ENCODE measurements at places on chromosomes 11 and 22.

DNA sequence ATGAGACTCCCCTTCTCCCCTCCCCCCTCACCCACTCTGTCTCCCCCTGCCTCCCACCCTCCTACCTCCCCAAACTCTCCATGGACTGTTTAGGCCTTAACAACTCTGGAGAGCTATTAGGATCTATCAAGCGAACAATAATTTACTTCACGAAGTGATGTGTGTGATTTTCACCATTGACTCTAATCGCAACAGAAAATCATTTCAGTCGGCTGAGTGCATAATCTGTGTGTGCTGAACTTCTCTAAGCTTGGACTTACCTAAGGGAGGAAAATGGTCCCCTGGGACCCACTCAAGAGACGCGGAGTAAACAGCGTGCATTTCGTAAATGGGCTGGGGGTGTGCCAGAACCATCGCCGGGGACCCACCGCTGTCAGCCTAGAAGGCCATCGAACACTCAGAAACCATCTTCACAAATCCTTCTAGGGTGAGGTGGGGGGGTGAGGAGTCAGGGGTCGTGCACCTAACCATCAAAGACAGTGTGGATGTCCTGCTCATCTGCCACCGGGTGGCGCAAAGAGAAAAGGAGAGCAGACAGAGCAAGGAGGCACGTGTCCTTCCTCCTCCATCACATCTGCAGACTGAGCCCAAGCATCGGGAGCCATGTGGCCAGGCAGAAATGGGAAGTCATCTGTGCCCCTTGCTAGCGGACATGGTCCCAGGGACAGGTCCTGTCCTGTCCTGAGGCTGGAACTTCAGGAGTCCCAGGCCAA lies 62.1 kb upstream of the NUP50 start:
- peaks cover 20% of the 10 kb centered on the region for H3K4me1 ChIP-seq
- DNase-seq: peak; percentile 45
- no peak overlapping the region for H3K27ac ChIP-seq

- no peak overlapping the region for H3K4me3 ChIP-seq
- no peak for DNase-seq
- peaks cover 11% of the 10 kb centered on the region for H3K4me1 ChIP-seq
- H3K36me3 ChIP-seq: no peaks in the 10 kb centered on the region
These were observed 19.5 kb downstream of the OOSP3 start for GRCh38 chr11:59898046-59898445.

GRCh38 chr11:56923116-56923515 lies 65.6 kb upstream of the OR5AK2 start:
- H3K27me3 ChIP-seq: peaks cover 2% of the 10 kb centered on the region
- H3K4me1 ChIP-seq: no peaks in the 10 kb centered on the region
- H3K36me3 ChIP-seq: no peaks in the 10 kb centered on the region
- no peak for DNase-seq
- no peak overlapping the region for H3K27ac ChIP-seq

- H3K36me3 ChIP-seq: no peaks in the 10 kb centered on the region
- H3K27me3 ChIP-seq: peaks cover 10% of the 10 kb centered on the region
- H3K27ac ChIP-seq: no peak overlapping the region
These were observed 32.7 kb upstream of the FAR1 start for GRCh38 chr11:13635804-13636203.

- no peak for DNase-seq
- H3K27me3 ChIP-seq: peaks cover 5% of the 10 kb centered on the region
- H3K4me3 ChIP-seq: no peak overlapping the region
- no peak overlapping the region for H3K27ac ChIP-seq
These were observed 52.2 kb downstream of the BMAL1 start for GRCh38 chr11:13329670-13330356.

GRCh38 chr11:82814379-82814778 lies 80.7 kb upstream of the FAM181B start:
- H3K36me3 ChIP-seq: no peaks in the 10 kb centered on the region
- peaks cover 4% of the 10 kb centered on the region for H3K27me3 ChIP-seq
- peaks cover 49% of the 10 kb centered on the region for H3K4me1 ChIP-seq

DNA sequence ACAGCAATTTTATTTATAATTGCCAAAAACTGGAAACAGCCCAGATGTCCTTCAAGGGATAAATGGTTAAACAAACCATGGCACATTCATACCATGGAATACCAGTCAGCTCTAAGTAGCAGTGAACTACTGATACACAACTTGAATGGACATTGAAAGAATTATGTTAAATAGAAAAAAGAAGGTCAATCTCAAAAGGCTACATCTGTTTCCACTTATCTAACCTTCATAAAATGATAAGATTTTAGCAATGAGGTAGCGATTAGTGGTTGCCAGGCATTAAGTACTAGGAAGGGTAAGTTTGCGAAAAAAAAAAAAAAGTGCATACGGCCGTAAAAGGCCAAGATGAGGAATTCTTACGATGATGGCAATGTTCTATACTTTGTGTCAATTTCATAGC lies 738.7 kb upstream of the ANO3 start:
- DNase-seq: no peak
- H3K27me3 ChIP-seq: no peaks in the 10 kb centered on the region
- H3K27ac ChIP-seq: no peak overlapping the region
- no peaks in the 10 kb centered on the region for H3K36me3 ChIP-seq

- no peak overlapping the region for H3K27ac ChIP-seq
- H3K4me1 ChIP-seq: peaks cover 26% of the 10 kb centered on the region
- DNase-seq: no peak
- H3K36me3 ChIP-seq: no peaks in the 10 kb centered on the region
These were observed 42.5 kb downstream of the INSC start for GRCh38 chr11:15157181-15157580.

- peaks cover 2% of the 10 kb centered on the region for H3K27me3 ChIP-seq
- H3K27ac ChIP-seq: peak overlapping the region; percentile 6
- H3K4me1 ChIP-seq: peaks cover 44% of the 10 kb centered on the region
- no peaks in the 10 kb centered on the region for H3K36me3 ChIP-seq
- no peak overlapping the region for H3K4me3 ChIP-seq
- no peak for DNase-seq
These were observed 54.8 kb downstream of the PTPRJ start for GRCh38 chr11:48034926-48035871.

DNA sequence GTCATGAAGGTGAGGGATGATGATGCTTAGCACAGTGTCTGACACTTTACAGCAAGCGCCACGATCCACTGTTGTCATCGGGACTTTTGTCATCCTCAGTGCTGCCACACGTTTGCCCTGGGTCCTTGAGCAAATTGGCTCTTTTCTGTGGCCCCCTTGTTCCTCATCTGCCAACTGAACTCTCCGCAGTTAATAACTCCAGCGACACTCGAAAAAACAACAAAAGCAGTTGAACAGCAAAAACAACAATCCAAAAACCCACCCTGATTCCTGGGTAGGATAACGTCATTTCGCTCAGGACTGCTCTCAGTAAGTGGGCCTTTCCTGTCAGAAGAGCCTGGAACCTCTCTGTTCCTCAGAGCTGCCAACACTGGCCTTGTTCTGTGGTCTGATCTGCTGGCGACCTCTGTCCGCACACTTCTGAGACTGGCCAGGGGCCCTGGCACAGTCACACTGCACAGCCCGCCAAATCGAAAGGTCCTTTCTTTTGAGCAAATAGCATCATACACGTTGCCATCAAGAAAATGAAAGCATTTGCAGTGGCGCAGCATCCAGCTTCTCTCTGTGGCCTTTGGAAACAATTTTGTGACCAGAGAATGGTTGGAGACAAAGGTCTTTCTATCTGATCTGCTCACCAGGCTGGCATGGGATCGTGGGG lies 79.9 kb upstream of the SYT13 start:
- H3K27me3 ChIP-seq: peaks cover 32% of the 10 kb centered on the region
- DNase-seq: no peak
- peaks cover 15% of the 10 kb centered on the region for H3K4me1 ChIP-seq
- H3K36me3 ChIP-seq: no peaks in the 10 kb centered on the region
- H3K4me3 ChIP-seq: no peak overlapping the region

DNA sequence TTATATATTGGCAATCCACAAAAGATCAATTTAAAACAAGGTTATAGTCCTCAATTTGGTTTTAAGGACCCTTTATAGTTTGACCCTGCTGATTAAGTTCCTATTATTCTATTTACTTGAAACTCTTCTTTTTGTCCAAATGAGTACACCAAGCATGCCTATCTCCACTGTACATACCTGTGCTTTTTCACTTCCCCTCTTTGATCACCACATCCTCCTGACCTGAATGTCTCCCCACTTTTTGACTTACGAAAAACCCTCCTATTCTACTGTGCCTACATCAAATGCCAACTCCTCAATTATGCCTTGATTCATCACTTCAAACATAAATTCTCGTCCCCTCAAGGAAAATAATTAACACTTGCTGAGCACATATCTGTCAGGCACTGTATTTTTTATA lies 113.5 kb downstream of the SOX6 start:
- H3K27me3 ChIP-seq: peaks cover 8% of the 10 kb centered on the region
- no peak overlapping the region for H3K4me3 ChIP-seq
- H3K36me3 ChIP-seq: peaks cover 18% of the 10 kb centered on the region
- no peak for DNase-seq
- H3K27ac ChIP-seq: no peak overlapping the region

DNA sequence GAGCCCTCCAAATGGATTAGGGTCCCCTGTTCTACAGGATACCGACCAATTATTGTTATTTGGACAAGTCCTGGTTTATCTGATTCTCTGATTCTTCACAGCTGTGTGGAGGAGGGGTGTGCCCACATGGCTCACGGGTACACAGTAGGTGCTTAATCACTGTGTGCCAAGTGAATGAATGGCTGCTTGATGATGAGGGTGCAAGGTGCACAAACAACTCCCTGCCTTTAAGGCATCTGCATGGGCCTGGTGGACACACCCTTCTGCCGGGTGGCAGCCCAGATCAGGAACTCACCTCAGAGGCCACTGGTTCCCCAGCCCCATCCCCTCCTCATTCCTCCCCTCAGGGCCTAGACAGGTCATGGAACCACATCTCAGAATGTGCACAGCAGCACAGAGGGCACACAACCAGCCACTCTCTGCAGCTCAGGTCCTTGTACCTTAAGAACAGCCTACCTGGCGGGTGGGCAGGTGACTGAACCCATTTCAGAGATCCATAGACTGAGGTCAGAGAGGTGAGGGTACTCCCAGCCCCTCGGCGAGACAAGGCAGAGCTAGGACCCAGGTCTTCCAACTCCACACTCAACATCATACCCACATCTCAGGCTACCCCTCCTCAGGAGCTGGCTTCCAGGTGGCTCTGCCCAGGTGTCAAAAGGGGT lies 50.3 kb downstream of the SHANK2 start:
- no peaks in the 10 kb centered on the region for H3K36me3 ChIP-seq
- H3K27me3 ChIP-seq: peaks cover 7% of the 10 kb centered on the region
- H3K4me3 ChIP-seq: no peak overlapping the region

DNA sequence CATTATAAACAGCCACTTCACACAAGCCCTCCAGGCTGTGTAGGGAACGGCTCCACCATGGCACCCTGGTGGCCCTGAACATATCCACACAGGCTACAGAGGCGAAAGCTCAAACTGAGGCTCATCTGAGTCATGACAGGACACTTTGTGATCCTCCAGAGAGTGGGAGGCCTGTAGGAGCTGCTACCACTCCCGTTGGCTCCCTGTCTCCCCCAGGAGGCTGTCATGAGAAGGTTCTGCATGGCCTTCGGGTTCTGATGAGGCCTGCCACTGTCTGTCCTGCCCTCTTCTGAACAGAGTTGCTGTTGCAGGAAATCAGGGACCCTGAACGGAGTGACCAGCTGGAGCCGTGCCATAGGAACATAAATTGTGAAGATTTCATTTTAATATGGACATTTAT lies 23.8 kb upstream of the ALDH3B2 start:
- peaks cover 21% of the 10 kb centered on the region for H3K4me1 ChIP-seq
- DNase-seq: no peak
- no peak overlapping the region for H3K4me3 ChIP-seq
- H3K36me3 ChIP-seq: no peaks in the 10 kb centered on the region
- peaks cover 7% of the 10 kb centered on the region for H3K27me3 ChIP-seq
- H3K27ac ChIP-seq: no peak overlapping the region

DNA sequence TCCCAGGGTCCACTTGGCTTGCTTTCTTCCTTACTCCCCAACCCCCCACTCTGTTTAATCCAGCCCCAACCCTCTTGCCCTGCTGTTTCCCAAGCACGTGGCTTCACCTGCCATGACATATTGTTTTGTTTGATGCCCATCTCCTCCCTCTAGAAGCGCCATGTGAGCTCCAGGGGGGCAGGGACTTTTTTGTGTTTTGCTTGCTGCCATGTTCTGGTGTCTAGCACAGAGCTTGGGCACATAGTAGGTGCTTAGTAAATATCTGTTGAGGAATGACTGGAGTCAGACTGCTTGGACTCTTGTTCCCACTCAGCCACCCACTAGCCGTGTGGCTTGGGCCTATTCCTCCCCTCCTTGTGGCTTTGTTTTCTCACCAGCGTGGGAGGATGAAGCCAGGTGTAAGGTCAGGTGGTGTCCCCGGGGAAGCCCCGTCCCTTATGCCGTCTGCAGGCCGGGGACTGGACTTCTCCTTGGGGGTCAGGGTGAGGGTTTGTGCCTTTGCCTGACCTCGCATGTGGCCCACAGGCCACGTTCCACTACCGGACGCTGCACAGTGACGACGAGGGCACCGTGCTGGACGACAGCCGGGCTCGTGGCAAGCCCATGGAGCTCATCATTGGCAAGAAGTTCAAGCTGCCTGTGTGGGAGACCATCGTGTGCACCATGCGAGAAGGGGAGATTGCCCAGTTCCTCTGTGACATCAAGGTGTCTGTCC lies 3.8 kb downstream of the AIP start:
- H3K27me3 ChIP-seq: peaks cover 13% of the 10 kb centered on the region
- DNase-seq: no peak
- H3K36me3 ChIP-seq: peaks cover 19% of the 10 kb centered on the region

DNA sequence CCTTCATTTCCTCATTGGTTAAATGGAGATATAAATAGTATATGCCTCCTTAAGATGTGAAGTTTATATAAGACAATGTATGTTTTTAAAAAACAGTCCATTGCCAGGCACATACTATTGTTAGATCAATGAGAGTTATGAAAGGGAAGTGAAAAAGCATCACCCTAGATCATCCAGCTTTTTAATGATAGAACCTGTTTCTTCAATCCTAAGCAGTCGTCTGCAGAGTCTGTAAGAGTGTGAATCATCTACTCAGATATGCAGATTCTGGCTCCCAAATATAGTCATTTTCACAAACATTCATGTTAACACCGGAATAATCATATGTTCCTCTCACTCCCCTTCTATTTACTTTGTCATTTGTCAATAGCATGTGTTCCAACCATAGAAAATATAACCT lies 65.3 kb upstream of the SLN start:
- H3K4me1 ChIP-seq: no peaks in the 10 kb centered on the region
- no peak overlapping the region for H3K27ac ChIP-seq
- peaks cover 9% of the 10 kb centered on the region for H3K27me3 ChIP-seq
- no peak for DNase-seq

GRCh38 chr11:46293641-46294103 lies 16.2 kb downstream of the CREB3L1 start:
- peaks cover 64% of the 10 kb centered on the region for H3K4me1 ChIP-seq
- H3K27me3 ChIP-seq: peaks cover 13% of the 10 kb centered on the region
- H3K4me3 ChIP-seq: no peak overlapping the region
- H3K36me3 ChIP-seq: no peaks in the 10 kb centered on the region
- DNase-seq: no peak
